CD4-positive, alpha-beta T cell treated with Interleukin-4 for 1 hour (primary cell): ENCODE measurements at places on chromosomes 12 and 14.
A peak's percentile ranks its signal among the peaks of the same experiment; 100 is the strongest.

DNA sequence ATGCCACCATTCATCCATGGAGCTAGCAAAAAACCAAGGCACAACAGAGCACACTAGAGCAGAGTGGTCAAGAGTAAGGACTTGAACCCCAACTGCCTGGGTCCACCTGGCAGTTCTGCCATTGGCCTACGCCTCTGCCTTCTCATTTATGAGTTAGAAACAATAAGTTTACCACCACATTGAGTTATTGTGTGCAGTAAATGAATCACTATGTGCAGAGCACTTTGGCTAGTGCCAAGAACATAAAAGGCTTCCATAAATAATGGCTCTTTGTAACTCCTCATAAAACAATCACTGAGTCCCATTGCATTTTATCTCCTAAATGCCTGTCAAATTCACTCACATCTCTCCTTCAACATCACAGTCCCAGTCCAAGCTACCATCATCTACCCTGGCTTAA lies 86.3 kb downstream of the OTX2 start:
- no peak for DNase-seq

DNA sequence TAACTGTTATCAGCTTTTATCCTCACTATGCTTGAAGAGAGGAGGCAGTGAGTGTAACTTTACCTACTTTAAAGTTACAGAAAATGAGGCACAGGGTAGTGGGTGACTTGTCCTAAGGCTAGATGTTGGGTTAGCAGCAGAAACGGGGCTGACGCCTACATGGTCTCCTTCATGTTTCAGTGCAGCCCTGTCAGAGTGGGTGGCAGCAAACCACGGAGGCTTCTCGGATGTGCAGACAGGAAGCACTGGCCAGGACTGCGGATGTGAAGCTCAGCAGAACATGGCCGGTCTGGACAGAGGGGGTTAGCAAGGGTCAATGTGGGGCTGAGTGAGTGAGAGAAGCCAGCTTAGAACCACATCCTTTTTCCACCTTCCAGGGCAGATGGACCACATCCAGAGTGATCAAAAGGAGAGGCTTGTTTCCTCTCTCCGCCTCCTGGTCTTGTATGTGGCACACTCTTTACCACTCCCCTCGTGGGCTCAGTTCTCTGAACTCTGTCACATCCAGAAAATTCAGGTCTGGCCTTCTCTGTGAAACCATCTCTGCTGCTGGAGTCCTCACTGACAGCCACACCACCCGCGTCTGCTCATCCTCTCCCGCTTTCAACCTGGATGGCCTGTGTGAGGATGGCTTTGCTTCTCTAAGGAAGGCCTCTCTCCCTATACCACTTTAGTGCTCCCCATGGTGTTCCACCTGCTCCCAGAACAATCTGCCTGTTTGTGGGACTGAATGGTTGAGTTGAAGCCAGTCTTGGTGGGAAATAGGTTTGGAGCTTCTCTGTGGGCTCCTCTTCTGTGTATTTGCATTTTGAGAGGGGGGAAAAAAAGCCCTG lies 14.1 kb downstream of the SUSD6 start:
- DNase-seq, result peak; percentile 71

DNA sequence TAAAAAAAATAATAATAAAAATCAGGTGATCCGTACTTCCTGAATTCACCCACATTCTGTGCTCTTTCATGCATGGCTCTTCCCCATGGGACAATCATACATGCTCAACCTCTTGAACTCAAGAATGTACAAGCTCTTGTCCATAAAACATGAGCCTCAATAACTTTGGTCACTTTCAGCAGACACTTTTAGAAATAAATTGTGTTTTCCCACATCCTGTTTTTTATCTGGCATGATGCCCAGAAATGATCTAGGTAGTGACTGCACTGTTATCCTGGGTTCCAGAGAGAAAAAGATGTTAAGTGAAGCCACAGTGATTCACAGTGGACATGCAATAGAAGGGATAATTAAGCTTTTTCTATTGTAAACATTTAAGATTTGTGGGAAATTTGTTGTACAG lies 537.6 kb upstream of the TMEM132C start:
- no peak for DNase-seq

GRCh38 chr12:93742110-93742934 lies 65.1 kb downstream of the CRADD start:
- peak; percentile 46 for DNase-seq

GRCh38 chr12:103028881-103029639 lies 71.6 kb downstream of the ASCL1 start:
- no peak for DNase-seq

DNA sequence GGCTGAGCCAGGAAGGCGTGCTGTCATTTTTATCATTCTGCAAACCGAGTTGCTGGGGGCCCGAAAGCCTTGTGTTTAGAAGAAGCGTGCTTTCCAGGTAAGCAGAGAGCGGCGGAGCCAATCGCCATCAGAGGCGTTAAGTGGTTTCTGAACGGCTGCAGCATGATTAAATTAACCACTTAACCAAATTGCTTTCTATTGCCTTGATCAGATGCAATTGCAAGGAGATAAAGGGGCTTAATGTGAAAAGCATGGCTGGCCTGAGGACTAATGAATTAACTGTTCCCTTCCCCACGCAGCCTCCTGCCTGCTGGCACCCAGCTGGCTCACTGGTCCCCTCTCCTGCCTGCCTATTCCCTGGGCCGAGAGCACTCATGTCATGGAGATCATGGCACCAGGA lies 36.6 kb upstream of the CHGA start:
- no peak for DNase-seq

- DNase-seq, result no peak
Observed at GRCh38 chr14:102496958-102497744, 12.4 kb downstream of the ANKRD9 start.

- DNase-seq, result no peak
Observed at GRCh38 chr12:124009781-124010180, 36.8 kb downstream of the ZNF664 start.

GRCh38 chr12:92444763-92445162 lies 258.0 kb upstream of the PLEKHG7 start:
- DNase-seq, result no peak

GRCh38 chr14:54652188-54652587 lies 85.3 kb downstream of the SAMD4A start:
- no peak for DNase-seq

DNA sequence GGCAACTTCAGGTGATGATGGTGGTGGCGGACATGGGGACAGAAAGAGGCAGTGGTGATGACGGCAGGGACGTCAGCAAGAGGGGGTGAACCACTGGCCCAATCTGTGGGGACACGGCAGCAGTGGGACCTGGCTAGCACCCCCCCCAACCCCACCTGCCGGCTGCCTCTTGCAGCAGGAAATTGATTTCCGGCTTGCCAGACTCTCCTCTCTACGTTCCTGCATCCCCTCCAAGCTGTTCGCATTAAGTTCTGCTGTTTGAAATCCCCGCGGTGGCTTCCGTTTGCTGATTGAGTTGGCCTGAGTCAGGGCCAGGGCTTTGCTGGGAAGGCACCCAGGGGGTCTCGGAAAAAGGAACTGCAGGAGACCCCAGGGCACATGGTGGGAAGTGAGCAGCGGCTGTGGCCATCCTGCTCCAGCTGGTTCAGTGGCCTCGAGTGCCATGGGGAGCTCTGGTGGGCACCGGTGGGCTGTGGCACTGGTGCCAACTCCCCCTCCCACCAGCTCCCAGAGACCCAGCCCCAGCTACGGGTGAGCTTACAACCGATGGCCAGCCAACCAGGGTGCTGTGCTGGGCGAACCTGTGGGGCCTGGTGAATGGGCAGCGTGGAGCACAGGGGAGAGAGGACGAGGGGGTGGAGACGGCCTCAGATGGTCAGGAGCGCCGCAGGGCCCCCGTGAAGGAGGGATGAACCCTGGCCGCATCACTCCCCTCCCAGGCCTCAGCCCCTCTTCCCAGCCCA lies 14.6 kb upstream of the NUDT14 start:
- DNase-seq, result peak; percentile 27

DNA sequence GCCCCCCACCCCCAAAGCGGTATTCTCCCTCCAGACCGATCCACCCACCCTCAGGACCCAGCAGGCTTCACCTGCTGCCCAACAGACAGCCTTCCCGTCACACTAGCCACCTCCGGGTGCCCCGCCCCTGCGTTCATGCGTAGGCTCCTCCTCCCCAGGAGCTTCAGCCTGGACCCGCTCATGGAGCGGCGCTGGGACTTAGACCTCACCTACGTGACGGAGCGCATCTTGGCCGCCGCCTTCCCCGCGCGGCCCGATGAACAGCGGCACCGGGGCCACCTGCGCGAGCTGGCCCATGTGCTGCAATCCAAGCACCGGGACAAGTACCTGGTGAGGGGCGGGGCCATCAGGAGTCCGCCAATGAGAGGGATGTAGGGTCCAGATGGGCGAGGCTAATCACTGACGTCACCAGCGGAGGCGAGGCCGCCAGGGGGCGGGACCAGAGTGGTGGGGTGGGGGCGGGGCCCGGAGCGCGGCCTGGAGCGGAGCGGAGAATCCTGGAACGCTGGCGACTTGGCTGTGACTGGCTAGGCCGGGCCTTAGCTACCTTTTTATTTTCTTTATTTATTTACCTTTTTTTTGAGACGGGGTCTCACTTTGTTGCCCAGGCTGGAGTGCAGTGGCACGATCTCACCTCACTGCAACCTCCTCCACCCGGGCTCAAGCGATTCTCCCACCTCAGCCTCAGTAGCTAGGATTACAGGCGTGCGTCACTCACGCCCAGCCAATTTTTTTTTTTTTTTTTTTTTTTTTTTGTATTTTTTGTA lies 4.4 kb downstream of the TNS2 start:
- DNase-seq, result peak; percentile 95

DNA sequence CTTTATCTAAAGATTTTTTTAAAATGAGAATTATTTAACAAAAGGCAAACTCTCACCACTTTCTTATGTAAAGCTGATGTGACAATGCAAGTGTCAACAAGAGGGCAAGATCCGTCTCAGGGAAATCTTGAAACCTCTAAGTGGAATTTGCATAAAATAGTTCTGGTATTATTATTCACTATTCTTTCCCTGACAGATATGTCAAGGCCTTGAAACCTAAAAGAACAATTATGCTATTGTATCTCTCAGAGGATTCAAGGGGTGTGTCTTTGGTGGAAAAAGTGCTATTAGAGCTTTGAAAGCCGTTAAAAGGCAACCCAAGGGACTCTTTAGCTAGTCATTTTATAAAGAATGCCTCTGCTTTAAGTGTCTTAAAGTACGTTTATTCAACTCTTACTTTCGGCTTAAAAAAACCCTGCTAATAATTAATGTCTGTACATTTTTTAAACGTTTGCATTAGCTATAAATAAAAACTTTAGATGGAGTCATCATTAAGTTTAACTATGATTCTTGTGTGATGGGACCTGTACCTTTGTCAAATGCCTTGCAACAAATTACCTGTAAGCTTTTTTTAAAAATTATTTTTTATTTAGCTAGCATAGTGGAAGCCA lies 585.5 kb downstream of the VRK1 start:
- no peak for DNase-seq

GRCh38 chr14:69701857-69702256 lies 65.1 kb upstream of the SRSF5 start:
- no peak for DNase-seq

DNA sequence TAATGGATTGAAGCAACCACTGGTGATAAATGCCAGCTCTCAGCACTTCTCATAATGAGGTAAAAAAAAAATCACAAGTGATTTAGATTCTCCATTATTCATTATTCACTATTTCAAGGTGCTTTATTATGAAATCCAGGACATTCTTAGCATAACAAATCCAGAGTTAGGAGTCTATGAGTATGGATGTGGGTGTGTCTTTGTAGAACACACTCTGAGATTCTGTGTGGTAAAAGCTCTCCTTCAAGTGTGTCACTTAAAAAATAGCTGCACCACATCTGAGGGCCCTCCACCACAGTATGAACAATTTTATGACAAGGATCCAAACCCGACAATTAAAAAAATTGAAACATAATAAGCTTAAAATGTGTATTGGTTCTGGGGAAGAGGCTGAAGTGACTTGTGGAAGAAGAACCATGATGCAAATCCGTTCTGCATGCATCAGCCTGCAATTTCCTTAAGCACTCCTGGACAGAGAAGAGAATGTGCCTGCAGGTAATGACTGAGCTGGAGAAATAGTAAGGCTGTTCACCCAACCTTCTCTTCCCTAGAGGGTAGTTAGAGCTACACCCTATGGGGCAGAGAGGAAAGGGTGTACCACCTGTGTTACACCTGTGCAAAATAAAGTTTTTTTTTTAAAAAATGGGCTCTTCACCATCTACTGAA lies 488.5 kb upstream of the MGAT4C start:
- no peak for DNase-seq

- DNase-seq, result no peak
Observed at GRCh38 chr12:111653596-111653995, 32.2 kb downstream of the BRAP start.

DNA sequence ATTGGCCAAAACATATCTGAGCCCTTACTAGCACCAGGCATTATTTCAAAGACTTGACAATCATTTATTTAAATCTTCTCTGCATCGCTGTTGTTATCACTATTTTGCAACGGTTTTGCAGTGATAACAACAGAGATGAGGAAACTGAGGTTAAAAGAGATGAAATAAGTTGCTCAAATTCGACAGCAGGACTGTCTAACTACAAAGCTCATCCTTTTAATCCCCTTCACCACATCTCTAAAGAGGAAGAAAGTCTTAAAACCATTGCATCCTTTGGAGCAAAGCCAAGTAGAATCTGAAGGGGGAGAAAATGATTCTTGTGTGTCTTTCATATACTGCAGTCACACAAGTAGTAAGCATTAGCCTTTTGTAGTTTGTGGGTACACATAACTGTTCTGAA lies 14.8 kb upstream of the ETNK1 start:
- DNase-seq, result no peak

DNA sequence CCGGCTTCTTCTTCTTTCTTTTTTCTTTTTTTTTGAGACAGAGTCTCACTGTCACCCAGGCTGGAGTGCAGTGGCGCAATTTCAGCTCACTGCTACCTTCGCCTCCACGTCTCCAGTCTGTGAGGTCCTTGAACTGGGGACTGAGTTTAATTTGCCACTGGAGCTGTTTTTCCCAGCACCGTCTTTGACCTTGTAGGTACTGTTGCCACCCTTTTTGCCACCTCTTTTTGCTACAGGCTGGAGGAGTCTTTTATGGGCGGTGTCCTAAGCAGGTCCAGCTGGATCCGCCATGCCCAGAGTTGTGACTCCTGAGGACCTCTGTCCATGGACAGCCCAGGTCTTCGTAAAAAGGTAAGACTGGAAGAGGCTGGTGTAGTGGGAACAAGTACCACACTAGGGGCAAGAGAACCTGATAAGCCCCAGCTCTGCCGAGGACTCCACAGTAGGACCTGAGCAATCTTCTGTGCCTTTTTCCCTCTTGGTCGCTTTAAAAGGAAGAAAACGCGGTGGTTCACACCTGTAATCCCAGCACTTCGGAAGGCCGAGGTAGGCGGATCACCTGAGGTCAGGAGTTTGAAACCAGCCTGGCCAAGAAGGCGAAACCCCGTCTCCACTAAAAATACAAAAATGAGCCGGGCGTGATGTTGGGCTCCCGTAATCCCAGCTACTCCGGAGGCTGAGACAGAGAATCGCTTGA lies 946 bp downstream of the RNU4-2 start:
- peak; percentile 16 for DNase-seq

- DNase-seq, result peak; percentile 98
Observed at GRCh38 chr12:6873094-6874014, at the start of gene SPSB2. Gene SPSB2 (minus strand): TSS chr12:6873303. CDS start chr12:6872901, 402 bp downstream.

GRCh38 chr12:90172524-90172923 lies 463.9 kb upstream of the ATP2B1 start:
- no peak for DNase-seq

GRCh38 chr12:6383572-6384498 lies at the start of gene LTBR:
Gene LTBR (plus strand): TSS chr12:6384162. CDS start chr12:6384359, 197 bp downstream.
- DNase-seq, result peak; percentile 78

- no peak for DNase-seq
Observed at GRCh38 chr12:59708484-59708883, 112.7 kb downstream of the SLC16A7 start.

GRCh38 chr14:68564826-68565759 lies 227.8 kb downstream of the ZFP36L1 start:
- peak; percentile 22 for DNase-seq

GRCh38 chr12:78179346-78179745 lies 348.7 kb downstream of the NAV3 start:
- no peak for DNase-seq
